ENCODE measurements at places on chromosomes 6 and 20. TPM values are rescaled to one million over a fixed set of nuclear protein-coding genes. Genes with fewer than 3 reads are reported as not detected.

- no peaks in the 10 kb centered on the region for H3K4me1 ChIP-seq
- no peak overlapping the region for H3K27ac ChIP-seq
- H3K27me3 ChIP-seq, result no peaks in the 10 kb centered on the region
- no peak for DNase-seq
- H3K36me3 ChIP-seq, result no peaks in the 10 kb centered on the region
Observed at GRCh38 chr20:41734506-41734945, 116.3 kb upstream of the CHD6 start.

- H3K27me3 ChIP-seq, result no peaks in the 10 kb centered on the region
- H3K4me3 ChIP-seq, result no peak overlapping the region
- H3K27ac ChIP-seq, result no peak overlapping the region
- H3K4me1 ChIP-seq, result no peaks in the 10 kb centered on the region
Observed at GRCh38 chr20:8562356-8562755, 430.3 kb downstream of the PLCB1 start.

DNA sequence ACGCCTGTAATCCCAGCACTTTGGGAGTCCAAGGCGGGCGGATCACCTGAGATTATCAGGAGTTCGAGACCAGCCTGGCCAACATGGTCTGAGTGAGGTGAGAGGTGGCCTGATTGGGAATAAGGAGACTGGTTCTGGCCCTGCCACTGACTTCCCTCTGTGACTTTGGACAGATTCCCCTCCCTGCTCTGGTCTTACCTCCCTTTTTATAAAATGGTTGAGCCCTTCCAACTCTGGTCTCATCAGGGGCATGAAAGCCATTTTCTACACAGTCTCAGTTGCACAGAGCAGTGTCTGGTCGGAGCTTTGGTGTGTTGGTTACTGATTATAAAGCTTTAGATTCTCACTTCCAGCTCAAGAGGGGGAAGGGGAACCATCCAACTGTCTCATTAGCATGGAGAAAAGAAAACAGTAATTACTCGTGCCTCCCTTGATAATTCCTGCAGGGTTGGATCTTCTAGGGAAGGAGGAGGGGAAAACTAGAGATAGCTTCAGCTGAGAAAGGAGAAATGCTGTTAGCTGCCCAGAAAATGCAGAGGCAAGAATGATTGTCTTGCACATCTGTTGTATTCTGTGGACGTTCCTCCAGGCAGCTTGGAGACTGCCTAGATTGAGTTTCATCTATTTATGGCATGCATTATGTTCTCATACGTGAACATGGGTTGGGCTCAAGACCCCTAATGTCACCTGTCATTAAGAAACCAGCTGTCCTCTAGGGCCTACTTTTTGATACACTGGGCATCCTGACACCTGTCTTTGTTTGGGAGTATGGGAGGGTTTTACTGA, 30.4 kb downstream of the RALY start:
- H3K27me3 ChIP-seq, result no peaks in the 10 kb centered on the region
- H3K36me3 ChIP-seq, result no peaks in the 10 kb centered on the region
- H3K4me3 ChIP-seq, result no peak overlapping the region
- no peak for DNase-seq

- no peak overlapping the region for H3K27ac ChIP-seq
- H3K4me1 ChIP-seq, result no peaks in the 10 kb centered on the region
- no peak overlapping the region for H3K4me3 ChIP-seq
- H3K27me3 ChIP-seq, result peaks cover 6% of the 10 kb centered on the region
- no peaks in the 10 kb centered on the region for H3K36me3 ChIP-seq
- DNase-seq, result no peak
Observed at GRCh38 chr20:21020659-21021471, 85.3 kb downstream of the LINC00237 start.

GRCh38 chr6:20907486-20908071, 373.3 kb downstream of the CDKAL1 start:
- no peak for DNase-seq
- no peak overlapping the region for H3K4me3 ChIP-seq
- H3K27me3 ChIP-seq, result no peaks in the 10 kb centered on the region
- H3K27ac ChIP-seq, result no peak overlapping the region
- H3K4me1 ChIP-seq, result no peaks in the 10 kb centered on the region
- no peaks in the 10 kb centered on the region for H3K36me3 ChIP-seq

DNA sequence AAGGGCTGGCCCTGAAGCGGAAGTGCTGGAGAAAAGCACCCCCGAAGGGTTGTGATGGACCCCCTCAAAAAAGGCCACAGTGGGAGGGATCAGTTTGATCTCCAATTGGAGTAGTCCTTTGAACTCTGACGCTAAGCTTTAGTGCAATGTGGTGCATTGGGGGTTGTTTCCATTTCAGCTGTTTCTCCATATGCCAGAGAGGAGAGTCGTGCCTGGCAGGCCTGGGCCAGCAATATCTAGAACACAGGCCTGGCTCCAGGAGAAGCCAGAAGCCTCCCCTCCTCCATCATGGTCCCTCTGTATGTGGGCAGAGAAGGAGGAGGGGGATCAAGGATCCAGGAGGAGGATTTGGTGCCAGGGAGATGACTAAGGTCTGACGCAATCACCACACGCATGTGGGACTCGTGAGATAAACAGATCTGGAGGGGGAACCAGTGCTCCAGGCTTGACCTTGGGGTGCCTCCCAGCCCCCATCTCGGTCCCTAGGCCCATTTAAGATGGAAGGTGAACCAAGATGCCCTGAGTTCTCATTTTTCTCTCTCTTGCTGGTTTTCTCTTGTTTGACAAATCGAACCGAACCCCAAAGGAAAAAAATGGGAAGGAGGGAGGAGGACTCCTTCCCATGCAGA, 517.4 kb upstream of the JARID2 start:
- no peaks in the 10 kb centered on the region for H3K27me3 ChIP-seq
- no peak overlapping the region for H3K4me3 ChIP-seq
- no peaks in the 10 kb centered on the region for H3K4me1 ChIP-seq
- no peaks in the 10 kb centered on the region for H3K36me3 ChIP-seq

DNA sequence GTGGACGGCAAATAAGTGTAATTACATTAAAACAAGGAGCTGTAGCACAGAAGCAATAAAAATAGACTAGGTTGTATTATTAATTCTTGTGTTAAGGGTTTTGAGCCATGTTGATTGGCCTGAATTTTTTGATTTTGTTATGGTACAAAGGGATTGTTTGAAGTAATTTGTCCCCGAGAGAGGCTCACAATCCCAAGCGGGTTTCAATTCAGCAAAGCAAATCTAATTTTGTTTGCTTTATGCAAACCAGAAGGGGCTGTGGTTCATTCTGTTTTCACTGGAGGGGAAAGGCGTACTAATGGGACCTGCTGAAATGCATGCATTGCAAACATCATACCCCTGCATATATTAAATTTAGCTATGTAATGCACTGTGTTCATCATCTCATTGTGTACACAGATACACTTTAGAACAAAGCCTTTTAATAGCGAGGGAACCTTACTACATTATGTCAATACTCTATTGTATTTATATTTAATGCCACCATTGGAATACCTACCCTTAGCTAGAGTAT, 379.5 kb upstream of the POU3F2 start:
- no peaks in the 10 kb centered on the region for H3K36me3 ChIP-seq
- H3K4me1 ChIP-seq, result no peaks in the 10 kb centered on the region
- no peak for DNase-seq

GRCh38 chr20:59455402-59456341, 148.7 kb upstream of the PHACTR3 start:
- no peaks in the 10 kb centered on the region for H3K36me3 ChIP-seq
- H3K4me3 ChIP-seq, result no peak overlapping the region
- H3K4me1 ChIP-seq, result peaks cover 3% of the 10 kb centered on the region
- H3K27ac ChIP-seq, result no peak overlapping the region

DNA sequence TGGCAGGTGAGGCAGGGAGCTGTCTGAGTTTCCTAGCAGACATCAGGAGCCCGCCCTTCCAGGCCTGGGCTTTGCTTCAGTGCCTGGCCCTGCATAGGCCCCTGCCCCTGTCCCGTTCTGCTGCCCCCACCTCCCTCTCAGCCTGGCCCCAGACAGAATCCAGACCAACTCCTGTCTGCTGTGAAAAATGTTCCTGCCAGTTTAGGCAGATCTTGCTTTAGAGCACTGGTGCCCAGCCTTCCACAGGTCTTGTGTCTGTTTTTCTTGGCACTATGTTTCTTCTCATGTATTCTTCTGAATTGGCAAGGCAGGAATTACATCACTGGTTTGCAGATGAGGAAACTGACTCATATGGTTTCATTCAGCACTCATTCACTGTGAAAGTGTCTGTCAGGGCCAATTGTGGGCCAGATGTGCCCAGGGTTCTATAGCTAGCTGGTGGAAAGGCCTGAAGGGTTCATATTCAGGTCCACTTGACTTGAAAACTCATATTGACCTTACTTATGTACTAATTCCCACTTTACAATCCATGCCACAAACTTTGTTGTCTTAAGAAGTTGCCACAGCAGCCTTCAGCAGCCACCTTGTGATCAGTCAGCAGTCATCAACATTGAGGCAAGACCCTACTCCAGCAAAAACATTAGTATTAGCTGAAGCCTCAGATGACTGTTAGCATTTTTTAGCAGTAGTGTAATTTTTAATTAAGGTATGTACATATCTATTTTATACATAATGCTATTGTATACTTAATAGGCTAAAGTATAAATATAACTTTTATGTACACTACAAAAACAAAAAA, 40.5 kb downstream of the HLA-F start:
- DNase-seq, result no peak
- H3K4me3 ChIP-seq, result no peak overlapping the region
- no peaks in the 10 kb centered on the region for H3K4me1 ChIP-seq
- no peaks in the 10 kb centered on the region for H3K36me3 ChIP-seq

DNA sequence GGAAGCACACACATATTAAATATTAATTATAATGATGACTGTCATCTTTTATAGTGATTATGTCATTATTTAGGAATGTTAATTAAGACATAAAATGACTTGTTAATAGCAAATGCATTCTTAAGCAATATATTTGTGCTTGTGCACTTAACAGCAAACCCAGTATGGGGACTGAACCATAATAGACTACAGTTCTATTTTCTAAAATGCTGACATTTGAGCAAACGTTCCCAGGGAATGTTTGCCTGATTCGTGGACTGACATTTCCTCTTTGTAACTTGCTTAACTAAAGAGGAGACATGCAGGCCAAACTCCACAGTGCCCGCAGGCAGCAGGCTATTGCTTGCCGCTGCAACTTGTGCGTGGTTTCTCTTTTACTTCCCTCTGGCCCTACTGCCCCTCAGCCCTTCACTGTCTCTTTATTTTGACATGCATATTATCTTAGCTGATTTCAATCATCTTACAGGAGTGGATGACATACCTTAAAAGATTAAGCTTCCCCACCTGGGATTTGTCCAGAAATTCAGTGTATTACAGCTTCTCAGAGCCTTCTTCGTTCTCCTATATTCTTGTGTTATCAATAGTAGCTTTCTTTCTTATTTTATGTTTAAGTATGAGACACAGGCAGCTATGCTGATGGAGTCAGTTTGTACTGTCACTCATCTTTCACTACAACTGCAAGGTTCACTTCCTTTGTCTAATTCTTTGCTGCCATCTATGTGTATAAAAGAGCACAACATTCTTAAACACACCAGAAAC, 141.5 kb downstream of the GMDS start:
- H3K27me3 ChIP-seq, result no peaks in the 10 kb centered on the region
- H3K36me3 ChIP-seq, result no peaks in the 10 kb centered on the region
- peaks cover 8% of the 10 kb centered on the region for H3K4me1 ChIP-seq

The MKKS gene
- total RNA-seq, result 24.6 TPM

The ZNF334 gene
- 3.0 TPM for total RNA-seq

The CCN2 gene
- total RNA-seq, result 50.8 TPM

The VGLL2 gene
- 4.2 TPM for total RNA-seq
